ENCODE measurements at places on chromosomes 4 and X. TPM values are rescaled to one million over a fixed set of nuclear protein-coding genes. Genes with fewer than 3 reads are reported as not detected.

The CASP6 gene
- total RNA-seq, result 35.4 TPM

The MAGEA11 gene
- total RNA-seq, result not detected

GRCh38 chrX:9416562-9417348 lies 48.1 kb upstream of the TBL1X start:
- no peak for DNase-seq

DNA sequence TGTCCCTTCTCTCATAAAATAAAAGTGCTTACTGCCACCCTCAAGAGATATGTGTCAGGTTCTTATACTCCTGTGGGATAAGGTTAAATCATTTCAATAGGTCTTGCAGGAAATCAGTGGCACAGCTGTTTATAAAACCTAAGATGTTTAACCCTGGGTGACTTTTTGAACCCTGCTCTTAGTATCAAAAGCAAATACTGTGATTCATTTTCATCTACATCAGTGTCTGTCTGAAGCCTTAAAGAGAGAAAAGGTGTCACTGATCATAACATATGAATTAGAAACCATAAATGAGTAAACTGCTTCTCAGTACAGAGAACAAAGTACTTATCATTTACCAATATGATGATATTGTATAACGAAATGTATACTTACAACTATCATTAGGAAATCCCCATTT lies 59.0 kb downstream of the CCSER1 start:
- no peak for DNase-seq

DNA sequence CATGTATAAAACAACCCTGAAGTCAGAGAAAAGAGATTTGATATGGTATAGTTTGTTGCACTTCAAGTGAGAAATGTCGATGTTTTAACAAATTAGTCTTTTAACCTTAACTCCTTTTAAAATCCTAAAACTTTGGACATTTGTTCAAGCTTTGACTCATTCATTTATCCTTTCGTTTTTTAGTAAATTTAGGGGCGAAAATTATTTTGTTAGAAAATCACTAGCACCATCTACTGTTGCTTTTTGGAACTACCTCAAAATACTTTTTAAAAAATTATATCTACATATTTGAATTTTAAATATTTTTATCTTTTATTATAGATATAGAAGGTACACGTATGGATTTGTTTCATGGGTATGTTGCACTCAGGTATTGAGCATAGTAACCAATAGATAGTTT lies 165.1 kb upstream of the POF1B start:
- no peak for DNase-seq

DNA sequence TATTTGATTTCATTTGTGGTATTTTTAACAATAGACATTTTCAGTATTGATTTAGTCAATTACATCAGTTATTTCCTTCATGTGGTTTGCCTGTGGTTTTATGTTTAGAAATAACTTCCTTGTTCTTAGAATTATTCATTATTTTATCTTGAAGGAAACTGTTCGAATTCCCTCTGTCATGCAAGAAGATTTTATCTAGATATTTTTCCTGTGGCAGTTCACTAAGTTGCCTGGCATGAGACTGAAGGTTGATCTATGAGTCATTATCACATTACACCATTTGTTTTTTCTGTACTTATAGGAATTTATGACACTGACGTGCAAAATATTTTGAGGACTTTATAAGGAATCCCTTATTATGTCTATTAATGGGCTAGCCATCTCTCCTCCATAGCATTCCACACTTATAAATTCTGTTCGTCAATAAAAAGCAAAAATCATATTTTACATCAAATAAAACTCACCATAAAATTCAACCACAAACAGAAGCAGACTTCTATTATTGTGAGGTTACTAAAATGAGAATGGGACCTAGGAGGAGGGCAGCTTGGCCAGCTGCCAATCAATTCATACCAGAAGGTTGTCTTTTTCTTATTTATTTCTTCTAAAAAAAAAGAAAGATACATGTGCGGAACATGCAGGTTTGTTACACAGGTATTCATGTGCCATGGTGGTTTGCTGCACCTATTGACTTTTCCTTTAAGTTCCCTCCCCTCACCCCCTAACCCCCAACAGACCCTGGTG lies 179.0 kb downstream of the KCNIP4 start:
- peak; percentile 92 for DNase-seq
